LHCN-M2 (cell line): ENCODE measurements at places on chromosomes 12 and 14.

- no peak for DNase-seq
Observed at GRCh38 chr12:76387614-76388013, 39.4 kb upstream of the BBS10 start.

DNA sequence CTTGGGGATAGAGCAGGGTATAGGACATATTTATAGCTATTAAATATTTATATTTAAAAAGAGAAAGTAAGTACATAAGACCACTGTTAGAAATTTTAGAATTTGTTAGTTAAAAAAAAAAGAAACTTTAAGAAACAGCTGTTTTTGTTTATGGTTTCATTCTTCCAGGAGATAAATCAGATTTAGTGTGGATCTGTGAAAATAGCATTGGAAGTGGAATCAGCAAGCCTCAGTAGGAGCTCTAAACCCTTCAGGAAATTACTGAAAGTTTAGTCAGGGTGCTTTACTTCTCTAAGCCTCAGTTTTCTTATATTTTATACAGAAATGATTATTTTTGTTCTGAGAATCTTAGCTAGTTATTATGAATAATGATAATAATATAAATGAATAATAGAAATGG lies 316.0 kb upstream of the NOVA1 start:
- DNase-seq = no peak

DNA sequence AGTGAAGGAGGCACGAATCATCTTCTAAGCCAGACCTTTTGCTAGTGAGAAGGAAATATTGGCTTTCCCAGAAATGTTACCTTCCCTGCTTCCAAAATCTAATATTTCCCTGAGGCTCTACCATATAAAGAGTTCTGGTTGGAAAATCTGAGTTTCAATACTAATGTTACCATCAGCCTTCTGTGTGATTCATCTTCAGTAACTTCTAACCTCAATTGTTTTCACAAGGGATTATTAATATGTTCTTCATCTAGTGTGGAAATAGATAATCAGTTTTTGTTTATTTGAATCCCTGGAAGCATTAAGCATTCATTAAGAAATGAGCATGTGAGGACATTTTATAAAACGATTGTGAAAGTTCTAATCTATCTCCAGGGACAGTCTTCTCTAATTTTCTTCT lies 720.9 kb downstream of the AACS start:
- DNase-seq = no peak

- DNase-seq = peak; percentile 36
Observed at GRCh38 chr12:100553936-100554335, 19.5 kb upstream of the GAS2L3 start.

DNA sequence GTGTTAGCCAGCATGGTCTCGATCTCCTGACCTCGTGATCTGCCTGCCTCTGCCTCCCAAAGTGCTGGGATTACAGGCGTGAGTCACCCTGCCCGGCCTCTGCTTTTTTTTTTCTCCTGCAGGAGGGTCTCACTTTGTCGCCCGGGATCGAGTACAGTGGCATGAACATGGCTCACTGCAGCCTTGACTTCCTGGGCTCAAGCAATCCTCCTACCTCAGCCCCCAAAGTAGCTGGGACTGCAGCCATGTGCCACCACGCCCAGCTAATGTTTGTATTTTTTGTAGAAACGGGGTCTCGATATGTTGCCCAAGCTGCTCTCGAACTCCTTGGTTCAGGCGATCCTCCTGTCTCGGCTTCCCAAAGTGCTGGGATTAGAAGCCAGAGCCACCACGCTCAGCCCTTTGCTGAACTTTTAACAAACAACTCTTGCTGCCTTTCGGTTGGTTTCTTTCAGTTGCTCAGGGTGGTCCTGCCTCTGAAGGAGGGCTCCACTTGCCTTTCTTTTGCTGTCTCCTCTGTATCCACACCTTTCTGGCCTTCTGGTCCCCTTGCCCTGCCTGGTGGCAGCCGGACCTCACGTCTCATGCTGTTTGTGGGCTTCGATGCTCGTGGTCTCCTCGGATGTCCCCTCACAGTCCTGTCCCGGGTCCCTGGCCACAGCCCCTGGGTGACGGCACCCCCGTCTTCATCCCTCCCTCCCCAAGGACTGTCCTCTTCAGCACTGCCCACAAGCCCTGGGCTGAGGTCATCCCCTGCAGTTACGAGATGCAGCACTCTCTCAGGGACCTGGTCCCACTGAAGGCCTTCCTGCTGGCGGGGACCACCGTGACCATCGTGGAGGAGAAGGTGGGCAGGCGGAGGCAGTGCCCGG lies 3.8 kb upstream of the B3GNT4 start:
- no peak for DNase-seq

GRCh38 chr12:45415393-45415817 lies 199.5 kb downstream of the ANO6 start:
- peak; percentile 99 for DNase-seq

GRCh38 chr12:77833329-77833728 lies 2.6 kb downstream of the NAV3 start:
- DNase-seq = no peak

DNA sequence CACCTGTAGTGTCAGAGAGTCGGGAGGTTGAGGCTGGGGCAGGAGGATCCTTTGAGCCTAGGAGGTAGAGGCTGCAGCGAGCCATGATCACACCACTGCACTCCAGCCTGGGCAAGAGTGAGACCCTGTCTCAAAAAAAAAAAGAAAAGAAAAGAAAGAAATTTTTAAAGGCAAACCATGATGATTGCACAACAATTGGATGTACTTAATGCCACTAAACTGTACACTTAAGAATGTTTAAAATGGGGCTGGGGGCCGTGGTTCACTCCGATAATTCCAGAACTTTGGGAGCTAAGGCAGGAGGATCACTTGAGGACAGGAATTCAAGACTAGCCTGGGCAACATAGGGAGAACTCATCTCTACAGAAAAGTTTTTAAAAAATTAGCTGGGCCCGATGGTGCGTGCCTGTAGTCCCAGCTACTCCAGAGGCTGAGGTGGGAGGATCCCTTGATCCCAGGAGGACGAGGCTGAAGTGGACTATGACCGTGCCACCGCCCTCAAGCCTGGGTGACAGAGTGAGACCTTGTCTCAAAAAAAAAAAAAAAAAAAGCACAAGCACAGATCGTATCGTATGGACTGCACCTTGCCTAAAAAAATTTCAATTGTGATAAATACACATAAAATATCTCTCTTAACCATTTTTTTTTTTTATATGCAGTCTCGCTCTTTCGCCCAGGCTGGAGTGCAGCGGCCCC lies 32.7 kb downstream of the JAG2 start:
- no peak for DNase-seq

DNA sequence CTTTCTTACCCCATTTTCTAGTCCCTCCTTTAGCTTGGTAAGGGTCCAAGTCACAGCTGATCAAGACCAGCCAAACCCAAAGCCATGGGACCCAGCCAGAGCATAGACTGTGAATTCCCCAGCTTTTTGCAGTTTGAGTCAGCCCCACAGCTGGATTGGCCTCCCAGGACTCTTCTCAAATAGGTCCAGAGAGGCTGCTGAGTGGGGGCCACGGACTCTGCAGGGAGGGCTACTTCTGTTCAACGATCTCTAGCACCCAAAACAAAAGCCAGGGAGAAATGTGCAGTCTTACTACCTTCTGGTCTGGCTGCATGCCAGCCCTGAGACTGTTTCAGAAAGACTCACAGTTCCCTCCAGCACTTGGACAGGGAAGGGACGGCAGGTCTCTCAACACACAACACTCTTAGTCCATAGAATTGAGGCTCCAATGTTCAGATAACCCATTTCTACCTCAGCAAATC lies 1.6 kb downstream of the VDR start:
- peak; percentile 49 for DNase-seq

GRCh38 chr14:89728964-89729363 lies 225.6 kb downstream of the EFCAB11 start:
- DNase-seq = no peak

DNA sequence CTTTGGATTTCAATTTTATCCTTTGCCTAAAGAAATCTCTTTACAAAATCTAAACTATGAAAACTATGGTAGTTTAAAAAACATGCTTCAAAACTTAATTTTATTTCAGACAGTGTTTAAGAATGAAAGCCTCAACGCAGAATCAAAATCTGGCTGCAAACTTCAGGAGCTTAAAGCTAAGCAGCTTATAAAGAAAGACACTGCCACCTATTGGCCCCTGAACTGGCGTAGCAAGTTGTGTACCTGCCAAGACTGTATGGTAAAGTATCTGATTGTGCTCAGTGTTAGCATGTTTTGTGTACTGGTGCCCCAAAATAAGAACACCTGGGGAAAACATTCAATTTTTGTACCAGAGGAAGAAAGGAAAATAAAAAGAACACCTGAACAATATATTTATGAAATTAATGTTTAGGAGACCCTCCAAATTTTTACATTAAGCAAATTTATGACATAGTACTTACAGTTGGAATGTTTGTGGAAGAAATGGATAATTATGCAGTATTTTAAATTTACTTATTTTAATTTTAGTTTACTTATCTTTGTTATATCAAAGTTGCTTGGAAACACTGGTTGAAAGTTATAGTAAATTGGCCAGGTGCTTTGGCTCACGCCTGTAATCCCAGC lies 12.2 kb downstream of the UBR7 start:
- peak; percentile 31 for DNase-seq

DNA sequence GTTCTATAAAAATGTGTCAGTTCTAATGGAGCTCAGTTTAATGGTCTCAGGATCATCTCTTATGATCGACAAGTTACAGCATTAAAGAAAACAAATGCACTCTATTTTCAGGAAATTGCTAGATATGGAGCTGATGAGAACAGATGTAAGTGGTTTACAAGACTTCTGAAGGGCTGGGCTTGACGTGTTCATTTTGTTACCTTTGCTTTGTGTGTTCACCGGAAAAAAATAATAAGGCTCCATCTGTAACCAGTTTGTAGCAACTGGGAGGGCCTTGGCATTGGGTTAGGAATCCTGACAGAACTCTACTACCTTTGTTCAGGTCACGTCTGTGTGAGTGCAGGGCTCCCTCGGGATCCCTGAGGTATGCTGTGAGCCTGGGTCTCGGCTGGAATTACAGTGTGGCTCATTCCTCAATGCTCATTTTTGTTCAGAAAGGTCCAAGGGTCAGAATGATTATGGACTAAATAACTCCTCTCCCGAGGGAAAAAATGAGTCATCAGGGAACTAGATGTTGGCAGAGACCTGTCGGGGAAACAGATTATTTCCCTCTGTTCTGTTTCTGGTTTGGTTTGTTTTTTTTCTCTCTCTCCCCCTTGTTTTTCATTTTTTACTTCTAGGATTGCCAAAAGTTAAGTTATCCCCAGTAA lies 158.0 kb downstream of the SLC5A8 start:
- DNase-seq = peak; percentile 82

- peak; percentile 85 for DNase-seq
Observed at GRCh38 chr14:67413806-67414769, 2.1 kb upstream of the PLEK2 start.

DNA sequence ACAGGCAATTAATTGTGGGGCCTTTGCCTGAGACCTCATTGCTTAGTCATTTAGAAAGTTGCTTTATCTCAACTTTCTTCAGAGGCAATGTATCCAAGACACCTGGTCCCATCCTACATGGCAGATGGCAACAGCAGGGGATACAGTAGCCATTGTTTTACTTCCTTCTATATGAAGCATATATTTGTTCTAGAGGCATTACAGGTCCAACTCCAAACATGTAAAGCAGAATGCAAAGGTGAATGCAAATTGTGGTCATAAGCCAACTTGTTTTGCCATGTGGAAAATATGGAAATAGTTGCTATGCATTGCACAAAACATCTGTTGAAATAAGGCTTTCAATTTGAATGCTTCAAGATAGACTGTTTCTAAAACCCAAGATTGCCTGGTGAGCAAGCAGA lies 109.8 kb upstream of the BCAT1 start:
- DNase-seq = no peak

GRCh38 chr14:63508033-63508432 lies 35.1 kb downstream of the PPP2R5E start:
- no peak for DNase-seq

- no peak for DNase-seq
Observed at GRCh38 chr12:21453312-21453852, 15.9 kb downstream of the PYROXD1 start.
